ENCODE measurements at places on chromosomes 5 and 9. TPM values are rescaled to one million over a fixed set of nuclear protein-coding genes. Genes with fewer than 3 reads are reported as not detected.

GRCh38 chr5:73735032-73735734, 109.2 kb downstream of the ARHGEF28 start:
- no peak for DNase-seq

DNA sequence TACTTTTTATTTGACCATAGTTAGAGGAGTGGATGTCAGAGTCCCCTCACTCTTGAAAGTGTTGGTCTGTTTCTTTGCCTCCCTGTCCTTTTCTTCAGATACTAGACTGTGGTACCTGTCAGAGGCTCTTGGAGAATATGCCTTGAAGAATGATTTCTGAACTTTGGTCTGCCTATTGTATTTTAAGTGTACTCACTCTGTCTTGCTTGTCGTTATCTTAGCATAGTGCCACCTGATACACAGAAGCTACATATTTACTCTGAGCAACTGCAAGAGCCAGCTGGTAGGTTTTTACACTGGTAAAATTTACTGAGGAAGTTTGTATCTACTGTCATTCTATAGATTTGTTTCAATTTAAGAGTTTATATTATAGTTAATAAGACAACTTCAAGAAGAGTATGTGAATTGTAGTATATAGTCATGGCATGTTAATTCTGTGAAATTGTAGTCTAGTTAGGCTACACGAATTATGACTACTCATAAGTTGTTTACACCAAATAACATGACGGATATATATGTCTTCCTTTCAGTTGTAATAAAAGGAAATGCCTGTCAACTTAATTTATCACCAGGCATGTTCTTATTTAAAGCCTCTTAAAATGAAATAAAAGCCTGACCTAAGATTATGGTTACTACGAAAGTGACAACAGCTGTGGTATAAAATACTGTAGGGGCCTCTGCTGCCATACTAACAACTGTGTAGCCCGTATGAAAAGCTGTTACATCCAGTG, 201.7 kb downstream of the KDM4C start:
- no peak for DNase-seq

Gene VCAN
- total RNA-seq: 106 TPM

- no peak for DNase-seq
Observed at GRCh38 chr5:123907349-123907748, 395.4 kb downstream of the CSNK1G3 start.

- no peak for DNase-seq
Observed at GRCh38 chr9:79990536-79990935, 418.8 kb downstream of the TLE4 start.

DNA sequence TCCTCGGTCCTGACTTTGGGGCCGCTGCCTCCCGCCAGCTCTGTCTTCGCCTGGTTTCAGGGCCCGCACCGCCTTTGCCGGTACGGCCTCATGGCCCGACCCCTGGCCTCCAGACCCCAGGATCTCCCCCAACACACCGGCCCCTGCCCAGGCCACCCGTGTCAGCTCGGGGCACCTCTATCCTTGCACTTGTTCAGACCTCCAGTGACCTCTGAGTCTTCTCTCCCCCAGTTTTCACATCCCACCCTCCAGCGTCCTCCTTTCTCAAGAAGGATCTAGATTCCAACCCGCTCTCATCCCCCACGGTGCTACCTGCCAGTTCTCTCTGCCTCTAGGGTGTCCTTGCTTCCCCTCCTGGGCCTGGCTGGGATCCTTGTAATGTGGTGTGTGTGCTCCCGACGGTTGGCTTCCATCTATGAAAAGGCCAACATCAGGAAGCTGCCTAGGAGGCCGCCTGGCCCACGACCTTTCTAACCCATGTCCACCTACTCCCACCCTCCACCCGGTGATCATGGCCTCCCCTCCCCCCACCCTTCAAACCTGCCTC, 61.1 kb downstream of the SPATA31C2 start:
- no peak for DNase-seq

Gene NKD2
- total RNA-seq: 23.3 TPM

GRCh38 chr9:135130207-135130976, 42.9 kb downstream of the OLFM1 start:
- DNase-seq: no peak

DNA sequence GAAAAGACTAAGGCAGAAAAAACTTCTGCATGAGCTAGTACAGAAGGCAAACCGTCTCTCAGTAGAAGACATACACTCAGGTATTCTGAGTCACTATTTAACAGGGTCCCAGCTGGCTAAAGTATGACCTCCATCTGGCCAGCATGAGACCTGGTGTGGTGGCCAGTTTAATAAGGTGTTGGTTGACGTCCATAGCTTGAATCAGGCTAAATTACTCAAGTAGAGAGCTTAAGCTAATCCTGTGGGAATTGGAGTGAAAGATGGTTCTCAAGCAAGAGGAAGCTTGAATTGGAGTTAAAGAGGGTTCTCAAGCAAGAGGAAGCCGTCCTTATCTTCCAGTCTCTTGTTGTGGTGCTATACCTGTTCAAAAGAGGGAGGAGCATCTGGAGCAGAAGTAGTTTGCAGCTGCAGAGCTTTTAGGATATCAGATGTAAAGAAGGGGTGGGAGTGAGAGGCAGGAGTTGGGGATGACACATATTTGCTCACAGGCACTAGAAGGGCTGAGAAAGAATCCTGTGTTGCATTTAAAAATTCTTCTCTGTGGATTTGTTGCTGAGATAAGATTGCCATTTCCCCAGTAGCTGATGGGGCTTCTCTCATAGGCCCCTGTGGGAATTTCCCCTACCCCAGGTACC, 136.1 kb upstream of the RUSC2 start:
- DNase-seq: no peak

- no peak for DNase-seq
Observed at GRCh38 chr9:32350682-32351081, 33.8 kb upstream of the ACO1 start.

GRCh38 chr9:127058011-127058644, 64.3 kb downstream of the ANGPTL2 start:
- DNase-seq: peak; percentile 36

GRCh38 chr5:68653471-68653870, 437.9 kb downstream of the PIK3R1 start:
- no peak for DNase-seq

Gene RAB14
- 59.4 TPM for total RNA-seq

- no peak for DNase-seq
Observed at GRCh38 chr5:82073179-82073578, 101.4 kb downstream of the ATG10 start.

Gene ZMYND19
- total RNA-seq: 41.7 TPM
